A549 treated with CpdA at 1 μM for 4 hours (cell line): ENCODE measurements at places on chromosomes 12 and 14. TPM values are rescaled to one million over a fixed set of nuclear protein-coding genes. Genes with fewer than 3 reads are reported as not detected.

The PPFIA2 gene
- total RNA-seq: not detected in 5 replicates

The ACOT4 gene
- total RNA-seq: 1.4 to 2.2 TPM (median 2.0 TPM) in 5 replicates

The LRRC9 gene
- not detected in 5 replicates for total RNA-seq

The P3H3 gene
- 20.2 to 31.6 TPM (median 27.4 TPM) in 5 replicates for total RNA-seq

The KCNK13 gene
- total RNA-seq: 0.05 to 0.19 TPM (median 0.17 TPM) in 4 of 5 replicates, not detected in the other

The FRMD6 gene
- total RNA-seq: 25.7 to 37.7 TPM (median 27.9 TPM) in 5 replicates

The SOAT2 gene
- 0.17 to 0.24 TPM (median 0.21 TPM) in 4 of 5 replicates, not detected in the other for total RNA-seq

The NEUROD4 gene
- not detected in 5 replicates for total RNA-seq

The ESR2 gene
- 0.09 to 0.12 TPM (median 0.09 TPM) in 3 of 5 replicates, not detected in the others for total RNA-seq

The MAP1LC3B2 gene
- 0.94 to 2.6 TPM (median 1.6 TPM) in 5 replicates for total RNA-seq

The CCDC196 gene
- total RNA-seq: not detected in 5 replicates

The TUNAR gene
- total RNA-seq: not detected in 5 replicates

The PRB2 gene
- not detected in 5 replicates for total RNA-seq

The LUM gene
- 0.12 to 0.28 TPM (median 0.24 TPM) in 5 replicates for total RNA-seq

The KCNH5 gene
- 0.01 to 0.05 TPM in 2 of 5 replicates, not detected in the others for total RNA-seq

The GXYLT1 gene
- total RNA-seq: 12.6 to 14.4 TPM (median 13.2 TPM) in 5 replicates

The NAA25 gene
- total RNA-seq: 18.5 to 24.5 TPM (median 22.8 TPM) in 5 replicates

The SLC5A8 gene
- total RNA-seq: not detected in 5 replicates

The SERPINA12 gene
- not detected in 5 replicates for total RNA-seq

The PGF gene
- total RNA-seq: 1.7 to 3.8 TPM (median 3.5 TPM) in 5 replicates

The SEC23A gene
- 43.6 to 97.3 TPM (median 76.9 TPM) in 5 replicates for total RNA-seq
